Left lung (tissue), 14 donors: ENCODE measurements at places on chromosomes 11 and 22. TPM values are rescaled to one million over a fixed set of nuclear protein-coding genes. Genes with fewer than 3 reads are reported as not detected.

DNA sequence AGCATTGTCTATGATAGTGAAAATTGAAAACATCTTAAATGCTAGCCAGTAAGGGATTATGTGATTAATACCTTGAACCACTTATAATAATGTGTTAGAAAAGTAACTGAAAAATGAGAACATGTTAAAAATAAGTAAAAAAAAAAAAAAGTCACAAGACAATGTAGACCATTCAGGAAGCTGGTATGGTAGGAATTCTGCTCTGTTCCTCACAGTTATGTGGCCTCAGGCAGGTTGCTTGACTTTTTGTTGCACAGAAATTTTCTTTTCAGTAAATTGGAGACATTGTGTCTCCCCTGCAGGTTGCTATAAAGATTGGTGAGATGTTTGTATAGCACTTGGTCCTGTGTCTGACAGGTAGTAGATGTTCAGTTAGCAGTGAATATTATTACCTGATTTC is 17.3 kb upstream of the PLET1 start:
- DNase-seq, result no peak

DNA sequence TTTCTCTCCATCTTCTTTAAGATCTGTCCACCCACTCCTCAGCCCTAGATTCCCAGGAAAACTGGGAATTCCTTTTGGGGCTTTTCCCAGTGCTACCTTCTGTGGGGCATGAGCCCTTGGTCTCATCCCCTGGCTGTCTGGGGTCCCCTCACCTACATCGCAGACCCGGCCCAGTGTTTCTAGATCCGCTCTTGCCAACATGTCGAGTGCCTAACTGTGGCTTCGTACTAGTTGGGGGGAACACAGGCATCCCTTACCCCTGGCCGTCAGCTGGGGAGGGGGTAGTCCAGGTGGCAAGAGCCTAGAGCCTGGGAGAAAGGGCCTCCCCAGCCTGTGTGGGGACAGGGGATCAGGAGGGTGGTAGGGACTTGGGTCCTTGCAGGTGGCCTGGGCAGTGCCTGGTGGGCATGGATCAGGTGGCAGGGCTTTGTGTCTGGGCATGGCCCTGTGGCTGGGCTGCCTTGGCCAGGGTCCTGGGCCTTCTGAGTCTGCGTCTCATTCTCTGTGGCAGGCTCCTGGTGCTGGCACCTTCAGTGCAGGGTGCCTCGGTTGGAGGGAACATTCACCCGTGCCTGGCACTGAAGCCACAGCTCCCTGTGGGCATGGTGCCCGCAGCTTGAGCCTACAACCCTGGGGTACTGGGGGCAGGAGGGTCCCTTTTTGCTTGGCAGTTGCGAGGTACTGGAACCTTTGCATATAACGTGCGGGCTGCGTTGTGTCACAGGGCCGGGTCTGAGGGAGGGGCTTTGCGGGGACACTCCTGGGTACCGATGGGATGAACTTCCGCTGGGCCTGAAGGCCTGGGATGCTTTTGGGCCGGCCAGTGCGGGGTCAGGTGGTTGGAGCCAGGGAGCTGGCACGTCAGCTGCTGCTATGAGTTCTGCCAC is 4.1 kb downstream of the KCNQ1 start:
- DNase-seq, result no peak

DNA sequence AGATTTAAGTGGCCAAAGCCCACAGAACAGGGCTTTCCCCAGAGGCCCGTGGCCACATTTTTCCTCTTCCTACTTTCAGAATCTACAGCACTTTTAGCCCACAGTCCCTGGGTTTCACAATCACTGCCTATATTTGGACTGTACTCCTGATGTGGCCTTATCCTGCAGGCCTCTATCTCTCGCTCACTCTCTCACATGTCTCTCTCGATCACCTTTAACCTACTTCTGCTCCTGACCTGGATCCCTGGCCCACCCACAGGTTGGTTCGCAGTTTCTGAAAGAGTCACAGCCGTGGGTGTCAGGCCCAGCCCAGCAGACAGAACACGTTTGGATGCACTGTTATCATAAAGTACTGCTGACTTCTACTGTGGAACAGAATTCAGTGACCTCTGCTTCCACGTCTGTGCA is 55.5 kb downstream of the LARGE1 start:
- no peak for DNase-seq

DNA sequence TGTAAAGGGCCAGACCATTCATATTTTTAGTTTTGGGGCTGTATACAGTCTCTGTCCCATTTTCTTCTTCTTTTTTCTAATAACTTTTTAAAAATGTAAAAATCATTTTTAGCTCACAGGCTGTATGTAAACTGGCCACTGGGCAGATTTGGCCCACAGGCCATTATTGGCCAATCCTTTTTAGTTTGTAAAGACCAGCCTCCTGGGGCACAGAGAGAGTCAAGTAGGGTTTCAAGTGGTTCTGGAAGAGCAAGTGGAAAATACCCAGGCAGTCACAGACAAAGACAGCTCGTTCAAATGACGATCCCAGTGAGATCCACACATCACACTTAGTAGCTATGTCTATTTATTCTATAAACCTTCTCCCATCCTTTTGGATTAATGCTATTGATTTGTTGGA is 150.2 kb upstream of the ARHGAP20 start:
- no peak for DNase-seq

- DNase-seq, result no peak
Measured at GRCh38 chr22:49284056-49284784, 543.5 kb downstream of the BRD1 start.

DNA sequence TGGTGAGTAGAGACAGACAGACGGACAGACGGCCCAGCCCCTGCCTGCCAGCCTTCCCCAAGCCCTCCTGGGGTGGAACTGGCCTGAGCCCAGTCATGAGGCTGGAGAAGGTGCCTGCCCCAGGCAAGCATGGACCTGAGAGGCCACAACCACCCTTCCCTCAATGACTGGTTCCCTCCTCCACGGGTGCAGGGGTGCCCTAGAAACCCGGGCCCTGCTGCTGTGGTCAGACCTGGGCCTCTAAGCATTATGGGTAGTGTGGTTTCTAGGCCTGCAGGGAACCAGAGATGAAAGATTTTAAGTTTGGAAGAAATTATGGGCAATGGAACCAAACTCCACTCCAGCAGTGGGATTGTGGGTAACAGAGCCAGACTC is 13.5 kb downstream of the RHBDD3 start:
- DNase-seq, result no peak

DNA sequence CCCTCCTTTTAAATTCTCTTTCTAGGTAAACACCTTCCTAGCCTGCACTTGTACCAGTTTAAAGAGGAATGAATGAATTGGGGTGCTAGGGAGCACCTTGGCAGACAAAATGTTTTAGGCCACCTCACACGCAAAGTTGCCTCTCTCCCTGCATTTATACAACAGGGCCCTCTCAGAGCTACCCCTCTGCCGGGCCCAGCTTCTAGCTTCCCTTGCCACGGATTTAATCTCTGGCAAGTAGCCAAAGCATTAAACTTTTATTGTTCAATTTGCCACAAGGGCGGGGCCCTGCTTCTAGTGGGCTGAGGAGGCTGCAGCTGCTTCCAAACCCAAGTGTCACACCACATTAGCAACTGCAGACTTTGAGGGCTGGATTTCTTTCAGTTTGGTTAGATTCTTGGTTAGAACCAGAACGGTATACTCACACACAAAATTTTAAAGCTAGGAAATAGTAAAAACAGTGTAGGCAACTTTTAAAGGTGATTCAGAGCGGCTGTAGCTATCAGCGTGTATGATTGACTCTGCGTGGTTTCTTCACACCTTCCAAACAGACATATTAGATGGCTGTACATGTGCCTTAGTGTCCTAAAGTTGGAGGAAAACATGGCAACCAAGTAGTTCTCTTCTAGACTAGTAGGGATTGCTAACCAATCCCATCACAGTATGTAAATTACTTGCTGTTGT is 6.5 kb downstream of the KREMEN1 start:
- no peak for DNase-seq

- no peak for DNase-seq
Measured at GRCh38 chr11:121634273-121634672, 181.5 kb upstream of the SORL1-AS1 start.

- no peak for DNase-seq
Measured at GRCh38 chr22:48236261-48236660, 1473.8 kb downstream of the TBC1D22A start.

DNA sequence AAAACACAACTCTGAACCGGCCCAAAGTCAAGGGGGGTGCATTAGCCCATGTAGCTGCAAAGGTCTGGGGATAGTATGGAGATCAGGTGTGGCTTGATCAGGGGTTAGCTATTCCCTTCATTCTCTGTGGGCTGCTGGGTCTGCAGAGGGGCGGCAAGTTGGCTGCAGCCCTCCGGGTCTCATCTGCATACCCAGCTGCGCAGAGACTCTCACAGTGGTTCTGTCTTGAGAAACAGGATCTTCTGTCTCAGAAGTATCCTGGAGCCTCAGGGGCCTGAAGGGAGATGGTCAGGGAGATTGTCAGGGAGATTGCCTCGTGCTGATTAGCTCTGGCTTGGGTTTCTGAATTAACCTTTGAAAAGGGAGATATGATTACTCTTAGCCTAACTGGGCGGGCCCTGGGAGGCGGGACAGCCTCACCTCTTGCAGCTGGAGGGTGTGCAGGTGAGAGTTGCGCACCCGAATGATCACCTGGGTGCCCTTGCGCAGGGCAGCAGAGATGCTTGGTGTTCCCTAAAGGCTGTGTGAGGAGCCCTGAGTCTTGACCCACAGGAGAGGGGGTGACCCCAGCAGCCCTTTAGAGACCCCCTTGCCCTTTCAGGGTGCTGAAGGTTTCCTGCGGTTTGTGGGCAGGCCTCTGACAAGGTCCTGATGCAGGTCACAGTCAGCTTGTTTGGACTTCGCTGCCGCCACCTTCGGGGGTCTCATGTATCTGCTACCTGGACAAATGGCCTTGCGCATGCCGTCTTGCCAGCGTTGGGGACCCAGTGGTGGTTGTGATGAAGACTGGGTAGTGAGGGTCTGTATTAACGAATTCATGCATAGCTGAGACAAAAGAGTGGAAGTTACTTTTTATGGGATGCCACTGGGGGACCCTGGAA is 7.3 kb downstream of the ARHGAP8 start:
- peak; percentile 50 for DNase-seq

DNA sequence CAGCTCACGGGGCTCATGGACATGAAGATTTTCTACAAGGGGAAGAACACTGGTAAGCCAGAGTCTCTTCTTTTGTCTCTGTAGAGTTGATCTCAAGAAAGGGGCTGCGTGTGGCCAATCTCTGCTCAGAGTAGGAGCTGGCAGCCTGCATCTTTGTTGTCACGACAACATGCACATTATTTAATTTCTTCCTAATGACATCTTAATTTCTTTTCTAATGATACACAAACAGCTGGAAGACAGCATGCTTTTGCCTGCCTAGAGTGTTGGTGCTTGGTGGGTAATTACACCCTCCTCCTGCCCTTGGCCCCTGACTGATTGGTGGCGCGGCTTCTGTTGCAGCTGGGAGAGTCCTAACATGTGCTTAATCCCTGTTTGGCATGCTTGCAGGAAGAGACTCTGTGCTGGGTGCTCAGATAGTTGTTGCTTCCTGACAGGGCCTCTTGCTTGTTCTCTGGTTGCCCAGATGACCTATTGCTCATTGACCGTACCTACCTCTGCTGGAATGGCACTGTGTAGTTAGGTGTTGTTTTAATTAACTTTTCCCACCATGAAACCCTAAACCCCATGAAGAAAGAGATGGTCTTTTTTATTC is 106.9 kb upstream of the SORL1-AS1 start:
- DNase-seq, result no peak

GRCh38 chr11:114553642-114554041 is 6.0 kb downstream of the NXPE1 start:
- no peak for DNase-seq

- DNase-seq, result no peak
Measured at GRCh38 chr11:2653930-2654739, 45.7 kb downstream of the KCNQ1OT1 start.

DNA sequence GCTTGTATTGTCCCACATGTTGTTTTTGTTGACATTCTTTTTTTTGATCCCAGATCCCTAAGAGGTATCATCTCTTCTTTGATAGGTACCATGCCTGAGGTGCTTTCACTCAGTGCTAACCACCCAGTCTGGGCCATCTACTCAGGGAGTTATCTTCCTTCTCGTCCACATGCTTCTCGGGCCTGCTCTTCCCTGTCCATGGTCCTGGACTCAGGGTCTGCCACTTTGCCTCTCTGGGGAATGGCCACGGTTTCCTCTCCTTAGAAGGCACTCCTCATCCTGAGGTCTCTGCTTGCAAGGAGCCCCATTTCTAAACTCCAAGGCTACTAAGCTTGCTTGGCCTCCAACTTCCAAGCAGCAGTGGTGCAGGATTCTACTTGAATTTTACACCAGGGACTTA is 227.0 kb upstream of the NCAM1 start:
- DNase-seq, result peak; percentile 54

GRCh38 chr22:26922806-26923205 is 265.4 kb downstream of the MIAT start:
- no peak for DNase-seq

DNA sequence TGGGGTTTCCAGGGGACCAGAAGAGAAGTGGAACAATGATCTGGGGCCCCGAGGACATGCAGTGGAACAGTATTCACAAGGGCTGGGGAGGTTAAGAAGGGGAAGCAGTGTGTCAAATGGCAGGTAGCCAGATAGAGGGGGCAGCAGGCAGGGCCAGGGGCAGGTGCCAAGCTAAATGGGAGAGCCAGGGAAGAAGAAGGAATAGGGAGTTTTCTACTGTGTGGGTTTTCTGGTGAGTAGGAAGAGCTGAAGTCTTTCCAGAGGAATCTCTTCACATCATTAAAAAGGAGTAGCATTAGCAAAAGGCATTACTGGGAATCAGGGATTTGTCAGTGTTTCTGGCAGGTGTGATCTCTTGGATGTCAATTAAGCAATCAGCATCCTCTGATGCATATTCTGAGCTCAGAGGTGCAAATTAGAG is 55.8 kb downstream of the IRAG1 start:
- no peak for DNase-seq

GRCh38 chr11:16356057-16356760 is at the start of gene SOX6:
Gene SOX6, minus strand, starts transcription at chr11:16356546. Its CDS starts 15,298 bp downstream, at chr11:16341248.
- no peak for DNase-seq

- DNase-seq, result no peak
Measured at GRCh38 chr11:73330569-73331093, 22.6 kb downstream of the ARHGEF17 start.

- DNase-seq, result no peak
Measured at GRCh38 chr11:17848715-17849114, 114.1 kb downstream of the KCNC1 start.

Gene STK33
- total RNA-seq, result 16.6 TPM

Gene NAV2
- total RNA-seq, result 42.9 TPM

Gene DEPDC7
- total RNA-seq, result 1.7 TPM

Gene IL17REL
- not detected for total RNA-seq

Gene MED15
- total RNA-seq, result 121 TPM

Gene OSBPL5
- 34.5 TPM for total RNA-seq

Gene TRIM66
- total RNA-seq, result 7.3 TPM

Gene PPME1
- total RNA-seq, result 30.8 TPM

Gene PDE3B
- 17.0 TPM for total RNA-seq

Gene OR5A1
- not detected for total RNA-seq

Gene SLC22A6
- not detected for total RNA-seq

Gene SCGB1D2
- not detected for total RNA-seq

Gene ALG8
- 32.2 TPM for total RNA-seq

Gene NRIP3
- 1.1 TPM for total RNA-seq

Gene CDC42EP1
- total RNA-seq, result 74.0 TPM

Gene PKDREJ
- 0.05 TPM for total RNA-seq

Gene OR52W1
- total RNA-seq, result not detected

Gene MMP8
- total RNA-seq, result 0.41 TPM

Gene HTR3A
- 0.44 TPM for total RNA-seq
